ENCODE measurements at places on chromosomes 6 and 20. TPM values are rescaled to one million over a fixed set of nuclear protein-coding genes. Genes with fewer than 3 reads are reported as not detected.

DNA sequence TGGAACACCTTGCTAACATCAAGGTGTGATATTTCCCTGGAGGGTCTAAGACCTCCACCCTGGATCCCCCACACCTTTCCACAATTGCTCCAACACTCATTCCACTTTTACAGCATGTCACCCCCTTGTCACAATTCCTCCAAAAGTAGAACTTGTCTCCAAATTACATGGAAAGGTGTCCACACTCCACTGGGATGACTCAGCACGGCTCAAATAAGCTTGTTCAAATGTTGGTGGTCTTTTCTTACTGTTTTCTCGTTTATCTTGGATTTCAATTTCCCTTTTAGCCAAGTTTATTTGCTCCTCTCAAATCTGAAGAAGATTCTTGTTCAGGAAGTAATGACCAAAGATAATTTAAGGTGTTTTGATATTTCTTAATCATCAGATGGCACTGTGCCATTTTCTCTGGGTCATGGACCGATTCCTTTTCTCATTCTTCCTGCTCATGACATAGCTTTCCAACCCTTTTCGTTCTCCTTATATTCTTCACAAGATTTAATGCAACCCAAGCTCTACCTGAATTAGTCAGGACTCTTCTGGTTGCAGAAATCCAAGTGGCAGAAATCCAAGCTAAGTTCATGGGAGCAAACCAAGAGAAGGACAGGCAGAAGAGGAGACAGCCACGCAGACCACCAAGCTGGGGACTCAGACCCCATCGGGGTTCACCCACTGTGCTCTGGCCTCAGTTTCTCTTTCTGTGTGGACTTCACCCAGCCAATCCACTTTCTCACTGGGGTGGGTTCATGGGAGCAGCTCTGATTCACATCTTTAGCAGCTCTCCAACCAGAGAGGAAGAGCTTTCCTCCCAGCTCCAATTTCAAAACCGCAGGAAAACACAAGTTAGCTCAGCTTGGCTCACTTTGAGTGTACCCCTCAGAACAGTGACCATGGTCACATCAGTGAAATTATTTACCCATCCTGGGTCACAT, 110.5 kb upstream of the CDYL start:
- no peak overlapping the region for H3K4me3 ChIP-seq
- H3K27ac ChIP-seq, result no peak overlapping the region
- peaks cover 11% of the 10 kb centered on the region for H3K4me1 ChIP-seq

LRFN2 gene
- not detected for total RNA-seq

B3GAT2 gene
- not detected for total RNA-seq

TRDN gene
- not detected for total RNA-seq

TCEA2 gene
- 34.3 TPM for total RNA-seq

Measured in GM23248 (cell line).